ENCODE measurements at places on chromosomes 3 and 15.

GRCh38 chr3:100106094-100106493 lies 8.2 kb downstream of the FILIP1L start:
- DNase-seq, result no peak

GRCh38 chr3:130671545-130672312 lies 74.9 kb downstream of the PIK3R4 start:
- no peak for DNase-seq

DNA sequence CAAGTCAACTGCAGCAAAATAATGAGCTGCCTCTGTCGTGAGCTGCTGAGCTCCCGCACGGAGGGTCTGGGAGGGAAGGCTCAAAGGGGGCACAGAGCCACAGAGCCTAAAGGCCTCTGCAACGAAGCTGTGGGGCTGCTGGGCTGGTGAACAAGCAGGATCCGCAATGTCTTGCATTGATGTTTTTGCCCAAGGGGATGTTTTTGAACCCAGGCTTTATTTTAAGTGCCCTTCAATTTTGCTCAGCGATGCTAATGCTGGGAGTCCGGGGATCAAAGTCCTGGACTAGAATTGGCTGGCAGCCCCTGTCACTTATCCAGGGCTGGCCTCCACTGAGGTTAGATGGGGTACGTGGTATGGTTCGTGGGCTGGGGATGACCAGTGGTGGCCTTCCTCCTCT lies 240.0 kb downstream of the VPS13C start:
- DNase-seq, result no peak

DNA sequence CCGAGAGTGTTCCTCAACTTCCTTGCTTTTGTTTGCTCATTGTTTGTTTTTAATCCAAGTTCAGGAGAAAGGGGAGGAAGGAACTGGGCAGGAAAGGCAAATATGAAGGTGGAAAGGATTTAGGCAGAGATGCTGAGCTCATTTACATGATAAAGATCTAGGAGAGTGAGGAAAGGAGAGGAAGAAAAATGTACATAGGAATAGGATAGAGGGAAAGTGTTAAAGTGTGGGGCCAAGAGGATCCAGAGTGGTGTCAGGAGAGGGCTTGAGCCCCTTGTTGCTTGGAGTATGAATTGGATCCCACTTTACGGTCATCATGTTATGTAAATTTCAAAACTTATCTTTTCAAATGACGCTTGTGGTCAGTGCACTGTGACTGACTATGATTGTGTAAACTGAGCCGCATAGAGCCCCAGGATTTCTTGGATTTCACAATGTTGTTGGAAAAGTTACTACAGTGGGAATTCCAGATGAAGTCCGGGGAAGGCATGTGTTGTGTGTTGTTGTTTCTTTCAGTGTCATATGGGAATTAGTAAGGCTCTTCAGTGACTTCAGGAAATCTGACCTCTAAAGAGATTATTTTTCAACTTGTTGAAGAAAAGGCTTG lies 15.0 kb upstream of the PLD1 start:
- peak; percentile 88 for DNase-seq

GRCh38 chr3:74210739-74211138 lies 403.7 kb downstream of the CNTN3 start:
- no peak for DNase-seq

DNA sequence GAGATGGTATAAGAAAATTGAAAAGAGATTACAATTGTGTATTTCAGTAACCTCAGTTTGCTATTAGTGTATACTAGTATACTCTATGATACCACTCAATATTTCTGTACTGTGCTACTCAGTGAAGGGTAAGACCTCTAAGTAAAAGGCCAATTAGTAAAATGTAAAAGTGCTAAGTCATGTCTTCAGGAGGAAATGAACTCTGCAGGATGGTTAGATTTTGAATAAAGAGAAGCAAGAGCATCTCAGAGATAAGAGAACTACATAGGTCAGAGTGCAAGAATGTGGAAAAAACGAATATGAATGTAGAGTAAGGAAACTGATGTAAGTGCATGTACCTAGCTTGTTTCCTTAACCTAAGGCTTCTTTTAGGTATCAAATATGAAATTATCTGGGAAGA lies 796.6 kb upstream of the GBE1 start:
- no peak for DNase-seq

DNA sequence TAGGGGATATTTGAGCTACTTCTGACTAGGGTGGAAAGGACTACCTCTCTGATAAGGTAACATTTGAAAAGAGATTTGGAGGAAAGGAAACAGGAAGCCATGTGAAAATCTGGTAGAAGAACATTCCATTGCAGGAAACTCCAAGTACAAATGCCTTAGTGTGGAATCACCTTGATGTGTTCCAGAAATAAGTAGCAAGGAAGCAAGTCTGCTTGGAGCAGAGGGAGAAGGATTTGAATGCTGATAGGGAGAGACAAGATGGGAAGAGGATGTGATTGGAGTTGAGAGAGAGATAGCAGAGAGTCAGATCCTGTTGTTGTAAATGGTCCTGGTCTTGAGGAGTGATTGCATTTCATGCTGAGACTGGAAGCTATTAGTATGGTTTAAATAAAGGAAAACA lies 335.1 kb upstream of the DCBLD2 start:
- no peak for DNase-seq

DNA sequence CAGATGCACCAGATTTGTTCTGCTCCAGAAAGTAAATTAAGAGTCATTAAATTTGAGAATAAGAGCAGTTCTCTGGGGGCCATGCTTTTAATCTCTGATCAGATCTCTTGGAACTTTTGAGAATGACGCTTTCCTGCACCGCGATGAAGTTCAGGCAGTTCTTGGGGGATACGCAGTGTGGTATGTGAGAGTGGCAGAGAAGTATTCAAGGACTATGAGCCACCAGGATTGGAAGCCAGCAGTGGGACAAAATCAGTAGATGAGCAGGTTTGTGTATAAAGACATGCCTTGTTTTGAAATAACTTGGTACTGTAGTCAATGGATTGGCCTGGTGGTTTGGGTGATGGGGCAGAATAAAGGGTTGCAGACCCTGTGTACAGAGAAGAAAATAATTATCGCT lies 483.6 kb downstream of the ERC2 start:
- DNase-seq, result no peak

- DNase-seq, result no peak
Measured at GRCh38 chr3:42013691-42014457, 52.0 kb upstream of the ULK4 start.

GRCh38 chr15:85825719-85826118 lies 31.0 kb upstream of the KLHL25 start:
- no peak for DNase-seq

DNA sequence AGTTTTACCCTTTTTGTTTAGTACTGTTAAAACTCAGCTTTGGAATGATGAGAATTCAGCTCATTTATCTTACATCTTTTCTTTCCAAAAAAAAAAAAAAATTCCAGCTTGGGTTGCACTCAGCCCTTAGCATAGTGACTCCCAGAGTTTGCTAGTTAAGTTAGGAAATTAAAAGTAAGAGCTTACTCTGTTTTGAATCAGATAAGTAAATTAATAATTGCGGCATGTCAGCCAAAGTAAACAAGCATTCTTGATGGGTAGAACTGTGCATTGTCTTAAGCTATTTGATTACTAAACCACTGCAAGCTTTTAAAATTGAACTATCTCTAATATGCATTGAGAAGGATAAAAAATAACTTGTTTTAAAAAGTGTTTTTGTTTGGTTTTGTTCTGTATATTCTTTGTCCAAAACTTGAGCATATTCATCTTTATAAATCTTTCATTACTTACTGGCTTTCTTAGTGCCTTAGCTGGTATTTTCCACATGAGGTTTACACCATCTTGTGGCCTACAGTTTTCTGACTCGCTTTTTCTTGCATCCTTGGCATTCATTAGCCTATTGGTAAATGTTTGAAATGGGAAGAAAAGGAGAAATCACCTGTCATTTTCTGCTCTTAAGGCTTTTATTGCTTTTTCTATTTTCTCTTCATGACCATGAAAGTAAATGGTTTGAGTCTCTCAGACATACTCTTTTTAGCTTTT lies 107.6 kb downstream of the FILIP1L start:
- DNase-seq, result peak; percentile 24

- DNase-seq, result peak; percentile 5
Measured at GRCh38 chr15:37789881-37790280, 144.6 kb upstream of the TMCO5A start.

- DNase-seq, result no peak
Measured at GRCh38 chr3:48446043-48446424, 503 bp upstream of the ATRIP start.

DNA sequence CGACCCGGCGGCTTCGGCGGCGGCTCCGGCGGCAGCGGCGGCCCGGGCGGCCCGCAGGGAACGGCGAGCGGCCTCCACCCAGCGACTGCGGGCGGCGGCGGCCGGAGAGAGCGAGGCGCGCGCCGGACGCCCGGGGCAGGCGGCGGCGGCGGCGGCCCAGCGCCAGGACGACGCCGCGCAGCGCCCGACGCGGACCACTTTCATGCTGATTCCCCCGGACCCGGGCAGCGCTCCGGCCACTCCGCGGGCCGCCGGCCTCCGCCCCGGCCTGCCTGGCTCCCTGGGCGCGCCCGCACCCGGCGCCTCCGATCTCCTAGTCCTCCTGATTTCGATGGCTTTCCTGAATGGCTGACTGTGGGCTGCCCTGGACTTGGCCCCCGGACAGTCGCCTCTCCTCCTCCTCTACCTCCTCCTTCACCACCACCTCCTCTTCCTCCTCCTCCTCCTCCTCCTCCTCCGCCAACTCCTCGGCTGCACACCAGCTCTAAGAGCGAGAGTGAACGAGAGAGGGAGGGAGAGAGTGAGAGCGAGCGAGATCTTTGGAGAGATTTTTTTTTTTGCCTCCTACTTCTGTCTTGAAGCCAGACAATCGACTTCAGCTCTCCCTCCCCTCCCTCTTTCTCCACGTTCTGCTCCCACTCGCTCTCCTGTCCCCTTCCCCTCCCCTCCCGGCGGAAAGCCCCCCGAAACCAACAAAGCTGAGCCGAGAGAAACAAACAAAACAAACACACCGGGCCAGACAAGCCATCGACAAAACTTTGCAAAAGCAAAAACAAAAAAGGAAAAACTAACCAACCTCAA lies 844 bp downstream of the NR2F2 start:
- no peak for DNase-seq

DNA sequence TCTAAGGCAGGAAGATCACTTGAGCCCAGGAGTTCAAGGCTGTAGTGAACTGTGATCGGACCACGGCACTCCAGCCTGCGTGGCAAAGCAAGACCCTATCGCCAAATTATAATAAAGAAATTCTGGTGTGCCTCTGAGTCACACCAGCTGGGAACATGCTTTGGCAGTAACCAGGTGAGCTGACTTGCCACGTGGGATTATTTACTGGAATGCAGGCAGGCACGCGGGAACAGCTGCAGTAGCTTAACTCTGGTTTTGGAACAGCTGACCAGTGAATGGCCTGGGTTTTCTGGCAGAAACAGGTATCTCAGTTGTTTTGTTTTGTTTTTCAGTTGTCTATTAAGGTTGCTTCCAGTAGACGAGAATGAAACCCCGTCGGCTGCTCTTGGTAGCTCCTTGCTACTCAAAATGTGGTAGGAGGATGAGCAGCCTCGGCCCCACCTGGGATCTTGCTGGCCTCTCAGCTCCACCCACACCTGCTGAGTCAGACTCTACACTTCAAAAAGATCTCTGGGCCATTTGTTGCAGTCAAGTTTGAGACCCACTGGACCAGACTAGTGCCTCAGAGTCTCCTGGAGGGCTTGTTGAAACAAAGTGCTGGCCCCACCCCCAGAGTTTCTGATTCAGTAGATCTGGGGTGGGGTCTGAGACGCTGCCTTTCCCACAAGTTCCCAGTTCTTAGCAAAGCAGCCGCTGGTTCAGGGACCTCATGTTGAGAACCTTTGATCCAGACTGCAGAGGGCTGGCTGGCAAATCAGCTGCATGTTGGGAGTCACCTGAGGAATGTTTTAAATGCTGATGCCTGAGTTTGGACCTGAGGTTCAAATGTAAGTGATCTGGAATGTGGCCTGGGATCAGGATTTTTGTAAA lies 26.6 kb downstream of the IDH2 start:
- DNase-seq, result no peak

DNA sequence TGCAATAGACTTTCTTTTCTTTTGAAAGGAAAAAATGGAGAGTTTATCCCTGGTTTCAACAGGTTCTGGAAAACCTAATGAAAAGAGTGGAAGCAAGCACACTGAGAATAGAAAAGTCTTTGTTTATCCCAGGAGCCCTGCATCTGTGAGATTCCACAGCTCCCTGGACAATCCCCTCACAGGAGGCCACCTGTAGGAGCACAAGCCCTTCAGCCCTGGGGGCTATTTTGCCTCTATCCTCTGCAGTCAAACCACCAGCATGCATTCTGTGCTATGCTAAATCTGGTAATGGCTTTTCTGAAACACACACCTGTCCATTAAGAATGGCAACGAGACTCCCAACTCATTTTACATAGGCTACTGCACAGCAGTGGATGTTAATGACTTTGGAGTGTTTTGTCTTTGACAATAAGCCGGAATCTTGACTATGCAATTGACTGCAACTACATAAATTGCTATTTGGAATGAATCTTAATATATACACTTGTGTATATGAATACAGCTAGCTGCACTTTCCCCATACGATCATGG lies 369.4 kb downstream of the NR2F2 start:
- no peak for DNase-seq

DNA sequence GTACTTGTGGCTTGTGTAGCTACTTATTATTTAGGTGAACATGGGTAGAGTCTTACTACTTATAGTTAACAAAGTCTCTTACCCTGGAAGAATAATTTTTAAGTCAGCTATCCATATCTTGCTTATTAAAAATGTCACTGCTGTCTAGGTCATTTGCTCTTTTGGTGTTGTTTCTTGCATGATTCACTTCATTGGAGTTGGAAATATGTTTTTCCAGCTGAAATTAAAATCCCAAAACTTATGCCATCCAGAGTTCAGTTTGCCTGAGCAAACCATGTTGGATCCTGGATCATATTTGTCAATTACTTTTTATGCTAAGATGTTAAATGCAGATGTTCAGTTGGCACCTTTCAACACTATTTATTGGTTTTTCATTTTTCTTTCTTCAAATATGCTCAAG lies 421.0 kb upstream of the RBMS3 start:
- DNase-seq, result no peak

DNA sequence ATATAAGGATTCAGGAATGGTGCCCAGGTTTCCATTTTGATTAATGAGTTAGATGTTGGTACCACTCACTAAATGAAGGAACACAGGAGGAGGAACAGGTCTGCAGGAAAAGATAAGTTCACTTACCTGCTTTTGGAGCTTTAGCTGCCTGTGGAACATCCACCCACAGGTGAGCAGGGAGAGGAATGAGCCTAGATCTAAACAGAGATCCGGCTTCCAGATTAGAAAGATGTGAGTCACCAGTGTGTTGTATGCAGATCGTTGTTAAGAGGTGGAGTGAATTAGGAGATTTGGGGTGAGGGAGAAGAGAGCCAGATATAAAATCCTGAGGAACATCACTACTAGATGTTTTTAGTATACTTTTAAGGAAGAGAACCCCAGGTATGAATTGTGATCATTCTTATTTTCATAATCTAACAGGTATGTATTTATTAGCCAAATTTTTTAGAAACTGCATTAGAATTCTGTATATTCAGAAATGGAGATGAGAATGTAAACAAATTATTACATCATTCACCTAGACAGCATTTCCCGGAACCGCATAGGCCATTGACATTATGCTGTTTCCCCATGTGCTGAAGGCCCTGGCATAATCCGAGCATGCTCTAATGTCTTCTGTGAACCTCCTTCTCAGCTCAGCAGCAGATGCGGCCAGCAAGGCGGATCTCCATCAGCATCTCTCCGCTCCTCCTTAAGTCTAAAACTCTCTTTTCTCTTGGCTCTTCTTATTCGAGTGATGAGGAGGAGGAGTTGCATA lies 118.2 kb downstream of the KLHL25 start:
- DNase-seq, result no peak
